ENCODE measurements at places on chromosomes 11 and 22.

DNA sequence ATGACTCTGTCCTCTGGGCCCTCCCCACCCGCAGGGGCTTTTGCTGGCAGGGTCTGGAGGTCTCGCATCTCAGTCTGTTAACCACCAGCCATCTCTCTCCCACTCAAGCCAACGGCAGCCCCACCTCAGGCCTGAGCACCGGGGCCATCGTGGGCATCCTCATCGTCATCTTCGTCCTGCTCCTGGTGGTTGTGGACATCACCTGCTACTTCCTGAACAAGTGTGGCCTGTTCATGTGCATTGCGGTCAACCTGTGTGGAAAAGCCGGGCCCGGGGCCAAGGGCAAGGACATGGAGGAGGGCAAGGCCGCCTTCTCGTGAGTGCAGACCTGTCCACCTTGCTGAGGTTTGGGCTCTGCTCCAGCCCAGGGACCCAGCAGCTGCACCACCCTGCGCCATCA lies 44.3 kb upstream of the TTC12 start:
- no peak for DNase-seq

DNA sequence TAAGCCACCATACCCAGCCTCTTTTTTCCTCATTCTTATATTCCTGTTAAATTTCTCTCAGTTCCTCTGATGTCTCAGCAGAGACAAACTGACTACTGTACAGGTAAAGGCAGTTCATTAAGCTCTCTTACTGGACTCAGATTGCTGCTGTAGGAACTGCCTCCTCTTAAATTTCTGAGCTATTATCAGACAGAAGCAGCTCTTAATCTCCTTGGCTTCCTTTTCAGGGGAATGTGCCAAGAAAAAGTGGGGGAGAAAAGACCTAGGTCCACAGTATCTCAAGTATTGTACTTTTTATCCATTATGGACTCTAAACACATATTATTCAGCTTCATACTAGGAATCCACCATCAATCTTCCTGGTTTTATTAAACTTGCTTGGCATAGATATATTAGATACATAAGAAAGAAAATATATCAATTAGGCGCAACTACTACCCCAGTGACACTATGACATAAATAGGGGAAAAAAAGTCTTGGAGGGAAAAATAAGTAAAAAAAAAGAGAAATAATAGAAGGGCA lies 26.1 kb downstream of the MRTFA start:
- DNase-seq, result no peak

- DNase-seq, result no peak
Measured at GRCh38 chr11:114827736-114828135, 149.4 kb downstream of the NXPE2 start.

DNA sequence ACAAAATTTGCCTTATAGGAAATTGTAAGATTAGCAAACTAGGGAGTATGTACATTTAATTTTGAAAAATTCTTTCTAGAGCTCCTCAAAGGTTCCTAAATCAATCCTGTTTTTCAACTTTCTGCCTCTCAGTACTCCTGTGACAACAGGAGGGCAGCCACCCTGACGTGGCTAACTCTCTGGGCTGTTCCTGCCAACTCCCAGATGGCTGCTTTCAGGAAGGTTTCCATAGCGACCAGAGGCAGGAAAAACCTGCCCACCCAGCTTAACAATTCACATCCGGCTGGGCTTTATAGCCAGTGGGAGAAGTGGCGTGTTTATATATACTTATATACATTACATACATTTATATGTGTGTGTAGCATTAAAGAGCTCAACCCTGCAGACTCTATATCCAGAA lies 26.5 kb downstream of the SGSM3 start:
- peak; percentile 12 for DNase-seq

GRCh38 chr11:117171007-117171403 lies 7.5 kb upstream of the SIDT2 start:
- no peak for DNase-seq

DNA sequence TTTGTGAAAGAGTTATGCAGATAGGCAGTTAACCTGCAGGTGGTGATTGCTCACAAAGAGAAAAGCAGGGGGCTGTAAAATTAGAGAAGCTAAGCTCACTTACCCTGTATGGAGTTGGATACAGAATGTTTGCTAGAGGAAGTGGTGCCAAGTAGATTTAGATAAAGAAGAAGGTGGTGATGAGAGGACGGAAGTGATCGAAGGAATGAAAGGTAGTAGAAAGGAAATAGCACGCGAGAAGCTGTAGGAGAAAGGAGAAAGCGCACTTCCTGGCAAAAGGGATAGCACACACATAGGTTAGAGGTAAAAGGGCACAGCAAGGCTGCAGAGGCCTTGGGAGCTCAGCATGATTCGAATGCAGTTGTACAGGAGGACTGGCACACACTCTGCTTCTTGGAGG lies 87.3 kb upstream of the CTSC start:
- DNase-seq, result no peak

DNA sequence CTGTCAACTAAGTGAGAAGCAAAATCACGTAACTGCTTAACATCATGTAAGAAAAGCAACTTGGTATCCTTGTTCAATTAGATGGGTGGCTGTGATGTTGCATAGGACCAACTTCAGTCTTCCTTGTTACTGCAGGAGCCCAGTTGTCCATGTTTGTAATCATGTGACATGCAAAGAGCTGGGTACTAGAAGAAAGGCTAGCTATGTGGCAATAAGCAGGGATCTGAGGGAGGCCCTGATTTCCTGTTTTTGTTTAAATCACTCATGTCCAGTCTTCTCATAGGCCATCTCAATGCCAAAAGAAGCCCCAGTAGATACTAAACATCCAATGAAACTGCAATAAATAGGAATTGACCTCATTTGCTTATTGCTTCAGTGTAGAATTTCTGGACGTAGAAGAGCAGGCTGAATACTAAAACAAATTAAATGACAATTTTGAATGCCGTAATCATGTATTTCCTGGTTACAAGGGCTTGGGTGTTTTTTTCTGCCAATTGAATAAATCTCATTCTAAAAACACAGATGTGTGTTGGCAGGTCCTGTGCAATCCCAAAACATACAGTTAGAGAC lies 140.8 kb upstream of the ARHGAP20 start:
- no peak for DNase-seq

- no peak for DNase-seq
Measured at GRCh38 chr11:62883673-62884072, 3.0 kb downstream of the SLC3A2 start.

DNA sequence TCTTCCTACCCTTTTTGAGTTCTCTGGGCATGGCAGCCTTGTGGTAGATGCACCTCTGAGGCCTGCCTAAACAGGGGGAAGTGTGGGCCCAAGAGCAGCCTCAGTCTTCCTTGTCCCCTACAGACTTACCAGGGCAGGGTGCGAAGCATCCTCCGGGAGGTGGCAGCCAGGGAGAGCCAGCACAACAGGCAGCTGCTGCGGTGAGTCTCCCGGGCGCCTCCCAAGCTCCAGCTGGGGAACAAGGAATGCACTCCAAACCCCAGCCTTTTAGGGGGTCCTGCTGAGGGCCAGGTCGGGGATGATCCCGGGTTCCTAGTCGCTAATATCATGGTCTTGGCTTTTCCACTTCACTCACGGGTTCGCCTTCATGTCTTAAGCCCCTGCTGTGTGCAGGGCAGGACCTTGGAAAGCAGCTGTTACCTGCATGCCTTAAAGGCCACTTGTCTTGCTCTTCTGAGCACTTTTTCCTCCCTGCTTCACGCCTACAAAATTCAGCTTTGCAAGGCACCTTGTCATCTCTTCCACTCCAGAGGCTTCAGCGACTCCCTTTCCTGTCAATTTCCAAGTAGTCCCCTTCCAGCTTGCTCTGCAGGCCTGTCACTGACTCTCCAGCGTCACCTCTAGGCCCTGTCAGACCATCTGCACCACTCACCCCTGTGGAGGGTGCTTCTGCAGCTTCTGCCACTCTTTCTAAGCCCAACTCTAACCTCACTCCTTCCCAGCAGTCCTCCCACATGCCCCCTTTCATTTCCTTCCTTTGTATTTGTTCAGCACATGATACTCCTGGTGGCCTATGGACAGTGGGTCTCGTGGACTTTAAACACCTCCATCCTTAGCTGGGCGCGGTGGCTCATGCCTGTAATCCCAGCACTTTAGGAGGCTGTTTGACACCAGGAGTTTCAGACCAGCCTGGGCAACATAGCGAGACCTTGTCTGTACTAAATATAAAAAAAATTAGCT lies 57.0 kb downstream of the PISD start:
- DNase-seq, result no peak

GRCh38 chr22:31639436-31640039 lies 22.5 kb downstream of the PISD start:
- no peak for DNase-seq

GRCh38 chr11:27871056-27871455 lies 170.8 kb upstream of the BDNF start:
- DNase-seq, result no peak

Data from neuronal stem cell (in vitro differentiated cells).